ENCODE measurements at places on chromosomes 11 and 22. TPM values are rescaled to one million over a fixed set of nuclear protein-coding genes. Genes with fewer than 3 reads are reported as not detected.

Gene MFNG
- total RNA-seq: 75.3 TPM

DNA sequence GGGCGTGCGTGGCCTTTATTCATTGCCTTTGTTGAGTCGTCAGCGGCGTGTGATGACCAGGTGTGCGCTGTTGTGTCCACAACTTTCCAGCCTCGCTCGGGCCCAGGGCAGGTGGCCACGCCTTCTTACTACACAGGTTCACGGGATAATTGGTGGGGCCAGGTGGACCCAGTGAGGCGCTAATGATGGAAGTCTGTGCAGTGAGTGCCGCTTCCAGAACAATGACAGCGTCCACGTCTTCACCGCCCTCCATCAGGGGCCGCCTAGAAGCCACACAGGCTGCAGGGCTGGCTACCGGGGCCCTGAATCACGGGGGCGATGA is 1197.3 kb downstream of the BRD1 start:
- DNase-seq: no peak

Gene CDC42BPG
- total RNA-seq: 12.7 TPM

- no peak for DNase-seq
Observed at GRCh38 chr11:93410441-93410840, 79.9 kb downstream of the DEUP1 start.

DNA sequence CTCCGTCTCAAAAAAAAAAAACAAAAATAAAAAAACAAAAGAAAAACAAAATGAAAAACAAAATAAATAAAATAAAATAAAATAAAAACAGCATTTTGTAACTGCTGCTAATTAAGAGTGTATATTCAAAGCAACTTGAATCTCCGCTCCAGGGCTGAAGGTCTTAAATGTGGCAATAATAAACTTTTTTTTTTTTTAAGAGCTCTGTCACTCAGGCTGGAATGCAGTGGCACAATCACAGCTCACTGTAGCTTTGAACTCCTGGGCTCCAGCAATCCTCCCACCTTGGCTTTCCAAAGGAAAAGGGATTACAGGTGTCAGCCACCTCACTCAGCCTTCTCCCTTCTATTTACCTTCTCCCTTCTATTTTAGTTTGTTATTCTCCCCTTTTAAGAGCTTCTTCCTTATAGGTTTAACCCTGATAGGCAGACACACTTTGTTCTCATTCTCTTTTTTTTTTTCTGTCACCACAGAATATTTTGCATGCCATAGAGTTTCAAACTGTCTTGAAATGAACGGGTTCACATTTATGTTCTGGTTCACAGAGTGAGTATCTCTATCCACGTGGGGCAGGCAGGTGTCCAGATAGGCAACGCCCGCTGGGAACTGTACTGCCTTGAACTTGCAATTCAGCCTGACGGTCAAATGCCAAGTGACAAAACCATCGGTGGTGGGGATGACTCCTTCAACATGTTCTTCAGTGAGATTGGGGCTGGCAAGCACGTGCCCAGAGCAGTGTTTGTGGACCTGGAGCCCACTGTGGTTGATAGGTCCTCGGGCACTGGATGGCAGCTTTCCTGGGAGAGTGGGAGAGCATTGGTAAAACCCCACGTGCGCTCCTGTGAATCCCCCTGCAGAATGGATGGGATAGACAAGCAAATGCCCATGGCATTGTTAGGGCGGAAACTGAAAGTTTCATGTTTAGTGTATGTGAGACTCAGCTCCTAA is 19.4 kb downstream of the LRRC74B start:
- no peak for DNase-seq
